ENCODE measurements at places on chromosomes 11 and 22.

DNA sequence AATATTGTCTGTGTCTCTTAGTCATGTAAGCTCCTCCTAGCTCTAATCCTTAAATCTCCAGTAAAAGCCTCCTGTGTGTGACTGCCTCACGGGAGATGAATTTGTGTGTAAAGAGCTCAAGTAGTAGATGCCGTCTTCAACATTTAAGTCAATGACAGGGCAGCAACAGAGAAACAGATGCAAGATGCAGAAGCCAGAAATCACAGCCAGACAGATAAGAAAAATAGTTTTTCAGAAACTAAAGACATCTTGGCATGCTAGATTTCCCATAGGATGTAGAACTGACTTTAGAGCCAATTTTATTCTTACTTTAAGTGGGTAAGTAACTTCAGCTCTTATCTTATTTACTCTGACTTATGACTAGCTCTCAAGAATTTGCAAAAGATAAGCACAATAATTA lies 652.8 kb downstream of the KCNA4 start:
- no peak for DNase-seq

DNA sequence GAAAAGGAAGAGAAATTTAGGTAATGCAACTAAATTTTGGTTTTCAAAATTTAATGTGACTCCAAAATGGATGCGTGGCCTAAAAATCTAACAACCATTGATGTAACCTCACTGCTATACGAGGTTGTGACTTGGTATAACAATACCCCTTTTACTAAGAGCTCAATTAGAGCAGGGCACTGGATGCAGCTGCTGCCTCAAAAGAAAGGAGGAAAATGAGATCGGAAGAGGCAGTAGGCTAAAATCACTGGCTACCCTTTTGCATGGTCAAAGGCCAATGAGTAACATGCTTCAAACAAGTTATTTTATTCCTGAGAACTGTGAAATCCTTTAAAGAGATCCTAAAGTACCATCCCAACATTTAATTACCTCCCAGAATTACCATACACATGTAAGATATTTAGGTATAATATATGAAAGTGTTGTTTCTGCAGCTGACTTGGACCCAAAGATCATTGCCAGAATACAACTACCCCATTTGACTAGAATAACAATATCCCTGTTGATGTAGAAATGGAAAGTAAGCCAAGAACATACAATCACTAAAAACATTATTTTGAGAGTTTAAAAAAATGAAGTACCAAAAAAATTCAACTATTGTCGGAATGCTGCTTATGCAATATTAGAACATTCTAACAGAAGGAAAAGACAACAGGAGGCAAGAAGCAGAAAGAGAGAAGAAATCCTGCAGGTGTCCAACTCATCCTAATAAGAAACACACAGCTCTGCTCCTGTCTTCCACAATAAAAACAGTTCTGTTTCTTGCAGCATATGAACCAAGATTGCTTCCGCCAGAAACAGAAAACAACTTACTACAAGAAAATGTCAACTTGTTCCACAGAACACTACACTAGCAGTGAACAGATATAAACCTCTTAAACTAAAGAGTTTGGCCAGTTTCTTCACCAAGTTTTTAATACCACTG lies 15.0 kb downstream of the SIK3 start:
- DNase-seq, result no peak

GRCh38 chr11:130737866-130738431 lies 178.3 kb downstream of the SNX19 start:
- no peak for DNase-seq

GRCh38 chr11:64156235-64157011 lies 9.5 kb downstream of the MACROD1 start:
- no peak for DNase-seq

DNA sequence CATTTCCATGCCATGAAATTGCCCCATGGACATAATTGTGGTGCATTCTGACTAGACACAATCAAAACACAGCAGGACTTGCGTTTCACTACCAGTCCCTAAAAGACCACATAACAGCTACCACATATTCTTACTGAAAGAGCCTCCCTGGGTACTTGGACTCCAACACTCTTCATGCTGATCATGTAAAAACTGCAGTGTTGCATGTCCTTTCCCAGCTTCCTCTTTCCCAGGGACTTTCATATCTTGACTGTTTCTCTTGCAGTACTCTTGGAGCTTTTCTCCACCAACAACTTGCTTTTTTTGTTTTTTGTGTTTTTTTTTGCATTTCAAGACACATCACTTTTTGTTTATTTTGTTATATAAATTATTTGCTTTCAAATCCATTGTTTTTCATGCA lies 22.9 kb downstream of the MS4A6E start:
- no peak for DNase-seq

- no peak for DNase-seq
Observed at GRCh38 chr22:44646668-44647067, 55.3 kb upstream of the PRR5 start.

DNA sequence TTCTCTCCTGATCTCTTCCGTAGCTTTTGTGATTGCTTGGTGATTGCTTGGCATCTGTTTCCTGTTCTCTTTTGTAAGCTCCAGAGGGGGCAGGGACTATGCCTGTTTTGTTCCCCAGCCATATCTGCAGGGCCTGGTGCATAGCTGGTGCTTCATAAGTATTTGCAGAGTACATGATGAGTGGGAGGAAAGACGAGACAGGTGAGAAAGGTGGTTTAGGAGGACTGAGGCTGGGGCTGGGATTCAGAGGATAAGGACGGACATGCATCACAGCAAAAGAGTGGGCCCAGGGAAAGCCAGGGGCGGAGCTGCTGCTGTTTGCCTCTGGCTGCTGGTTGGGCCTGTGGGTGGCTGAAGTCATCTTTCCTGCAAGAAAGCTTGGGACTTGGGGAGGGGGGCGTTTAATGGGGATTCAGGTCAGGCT lies 62.4 kb downstream of the DSCAML1 start:
- DNase-seq, result no peak

GRCh38 chr22:25869771-25870170 lies 127.8 kb downstream of the MYO18B start:
- no peak for DNase-seq

DNA sequence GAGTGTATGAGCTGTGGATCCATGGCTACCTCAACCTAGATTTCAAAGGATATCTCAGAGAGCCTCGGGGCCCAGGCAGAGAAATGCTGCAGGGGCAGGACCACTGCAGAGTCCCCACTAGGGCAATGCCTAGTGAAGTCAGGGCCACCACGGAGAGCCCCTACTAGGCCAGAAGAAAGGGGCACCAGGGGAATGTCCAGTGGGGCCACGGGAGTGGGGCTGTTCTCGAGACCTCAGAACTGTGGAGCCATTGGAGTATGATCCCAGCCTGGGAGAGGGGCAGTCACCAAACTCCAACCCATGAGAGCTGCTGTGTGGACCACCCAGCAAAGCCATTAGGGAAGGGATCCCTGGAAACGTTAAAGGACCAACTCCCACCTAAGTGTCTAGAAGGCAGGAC lies 24.5 kb downstream of the RTL6 start:
- no peak for DNase-seq

- DNase-seq, result no peak
Observed at GRCh38 chr11:27215471-27216269, 147.3 kb downstream of the CCDC34 start.

GRCh38 chr11:78606667-78607066 lies 32.0 kb upstream of the NARS2 start:
- DNase-seq, result no peak

GRCh38 chr11:94838027-94838731 lies 70.0 kb downstream of the AMOTL1 start:
- no peak for DNase-seq

DNA sequence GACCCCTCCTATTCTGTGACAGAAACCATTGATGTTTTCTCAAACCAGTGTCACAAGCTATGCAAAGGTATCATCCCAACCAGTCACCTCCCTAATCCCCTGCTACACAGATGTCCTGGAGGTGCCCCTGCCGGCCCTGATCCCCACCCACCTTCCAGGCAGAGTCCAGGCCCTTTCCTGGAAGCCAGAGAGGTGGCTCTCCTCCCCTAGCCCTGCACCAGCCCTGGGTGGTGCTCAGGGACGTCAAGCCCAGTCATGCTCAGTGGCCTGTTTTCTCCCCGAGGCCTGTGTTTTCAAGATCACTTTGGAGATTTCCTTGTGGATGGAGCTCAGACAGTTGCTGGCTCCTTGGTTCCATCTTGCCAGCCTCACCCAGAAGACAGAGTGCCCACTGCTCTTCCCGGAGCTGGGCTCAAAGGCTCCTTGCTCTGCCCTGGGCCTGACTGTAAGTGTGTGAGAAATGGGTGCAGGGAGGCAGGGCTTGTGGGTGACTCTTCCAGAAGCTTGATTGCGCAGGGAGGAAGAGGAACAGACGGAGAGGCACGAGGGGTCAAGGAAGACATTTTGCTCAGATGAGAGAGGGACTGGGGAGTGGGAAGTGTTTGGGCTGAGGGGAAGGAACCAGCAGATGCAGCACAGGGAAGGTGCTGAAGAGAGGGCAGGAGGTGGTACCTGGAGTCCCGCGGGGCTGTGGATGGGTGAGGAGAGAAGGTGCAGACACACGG lies 11.3 kb downstream of the P2RY6 start:
- DNase-seq, result no peak

DNA sequence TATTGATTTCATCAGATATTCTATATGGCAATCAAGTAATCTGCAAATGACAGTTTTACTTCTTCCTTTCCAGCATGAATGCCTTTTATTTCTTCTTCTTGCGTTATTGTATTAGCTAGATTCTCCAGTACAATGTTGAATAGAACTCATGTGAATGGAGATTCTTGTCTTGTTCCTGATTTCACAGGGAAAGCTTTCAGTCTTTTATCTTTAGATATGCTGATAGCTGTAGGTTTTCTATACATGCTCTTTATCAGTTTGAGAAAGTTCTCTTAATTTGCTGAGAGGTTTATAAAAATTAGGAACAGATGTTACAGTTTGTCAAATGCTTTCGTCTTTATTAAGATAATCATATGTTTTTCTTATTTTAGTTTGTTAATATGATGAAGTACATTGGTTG lies 347.2 kb downstream of the NTM start:
- no peak for DNase-seq

GRCh38 chr11:19474954-19475721 lies 234.4 kb upstream of the E2F8 start:
- DNase-seq, result no peak

GRCh38 chr11:133383689-133384088 lies 148.6 kb downstream of the OPCML start:
- DNase-seq, result no peak

GRCh38 chr11:131353766-131354165 lies 16.6 kb upstream of the NTM start:
- no peak for DNase-seq

All from stimulated activated CD8-positive, alpha-beta memory T cell treated with anti-CD3 and anti-CD28 coated beads, Interleukin-2, amount 100 ng/mL, for 1 hour (primary cell).